ENCODE measurements at places on chromosomes 4 and X. TPM values are rescaled to one million over a fixed set of nuclear protein-coding genes. Genes with fewer than 3 reads are reported as not detected.
A peak's percentile ranks its signal among the peaks of the same experiment; 100 is the strongest.

Gene NXF2
- not detected for total RNA-seq

Gene ADH1A
- not detected for total RNA-seq

Gene FGF5
- total RNA-seq: 4.1 TPM

Gene CNGA1
- 21.0 TPM for total RNA-seq

Gene NLRP2B
- not detected for total RNA-seq

Gene TCEAL7
- 2.8 TPM for total RNA-seq

Gene GAGE13
- total RNA-seq: not detected

Gene UGT2A1
- total RNA-seq: not detected

Gene CENPVL2
- not detected for total RNA-seq

Gene IL2RG
- 3.8 TPM for total RNA-seq

GRCh38 chr4:63458010-63458409 is 951.2 kb downstream of the TECRL start:
- DNase-seq: no peak

DNA sequence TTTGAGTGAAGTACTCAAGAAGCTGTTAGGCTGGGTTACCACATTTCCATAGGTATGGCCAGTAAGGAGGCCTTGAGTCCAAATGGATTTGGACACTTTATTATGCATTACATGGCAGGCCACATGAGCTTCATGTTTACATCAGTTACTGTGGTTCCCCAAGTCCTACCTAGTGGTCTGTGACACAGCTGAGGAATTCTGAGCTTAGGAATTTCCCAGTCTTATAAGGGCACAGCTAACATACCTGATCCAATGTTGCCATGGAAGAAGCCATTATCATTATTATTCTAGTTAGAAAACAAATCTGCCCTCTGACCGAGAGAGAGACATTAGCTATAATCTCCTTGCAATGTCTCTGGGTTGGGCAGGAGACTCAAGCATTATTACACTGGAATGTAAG is 174.4 kb upstream of the NUDT10 start:
- no peak for DNase-seq

DNA sequence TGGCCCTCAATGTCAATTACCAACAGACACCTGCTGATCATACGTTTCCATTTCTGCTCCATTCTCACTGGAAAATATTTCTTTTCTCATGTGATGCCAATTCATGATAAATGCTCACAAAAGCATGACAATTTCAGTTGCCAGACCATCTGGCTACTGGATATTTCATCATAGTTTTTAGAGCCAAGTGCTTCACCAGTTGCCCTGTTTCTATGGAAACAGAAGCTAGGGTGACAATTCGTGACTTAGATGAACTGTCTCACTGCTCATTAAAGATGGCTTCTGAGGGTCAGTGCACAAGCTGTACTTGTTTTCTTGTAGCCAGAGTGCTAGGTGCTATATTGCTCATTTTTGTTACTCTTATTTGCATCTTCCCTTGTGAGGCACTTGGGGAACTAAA is 184.9 kb downstream of the COMMD8 start:
- no peak for DNase-seq

- no peak for DNase-seq
These were observed 460.2 kb downstream of the GABRG1 start for GRCh38 chr4:45663628-45664081.

DNA sequence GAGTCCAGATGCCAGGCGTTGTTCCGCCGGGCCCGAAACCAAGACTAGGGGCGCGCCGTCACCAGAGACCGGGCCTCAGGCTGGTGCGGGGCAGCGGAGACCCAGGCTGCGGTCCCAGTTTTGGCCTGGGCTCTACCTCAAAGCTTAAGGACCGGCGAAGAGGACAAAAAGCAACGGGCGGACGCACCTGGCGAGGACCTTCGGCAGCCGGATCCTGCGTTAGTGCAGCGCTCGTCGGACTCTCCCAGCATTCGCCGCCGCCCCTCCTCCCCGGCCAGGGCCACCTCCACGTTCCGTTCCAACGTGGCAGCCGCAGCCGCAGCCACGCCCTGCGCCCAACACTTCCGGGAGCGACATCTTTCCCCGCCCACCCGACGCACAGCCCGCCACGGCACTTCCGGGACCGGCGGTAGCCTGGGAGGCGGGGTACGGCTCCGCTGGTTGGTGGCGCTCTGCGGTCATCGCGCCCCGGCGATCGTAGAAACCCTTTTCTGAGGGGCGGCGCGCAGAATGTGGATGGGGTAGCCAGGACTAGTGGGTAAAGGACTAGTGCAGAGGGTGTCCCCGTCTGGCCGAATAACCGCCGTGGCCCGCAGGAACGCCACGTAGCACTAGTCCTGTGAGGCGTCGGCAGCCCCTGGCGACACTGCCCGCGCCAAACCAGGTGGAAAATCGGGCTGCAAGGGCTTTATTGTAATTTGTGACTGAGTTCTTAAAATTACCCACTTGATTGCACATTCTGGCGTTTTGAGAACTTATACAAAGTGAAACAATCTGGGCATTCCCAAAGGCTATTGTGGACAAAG is at the start of gene SEC31A:
SEC31A (minus strand) TSS at position 253 of the 806 bp plus-strand sequence. CDS start 9,217 bp downstream, outside the sequence.
- peak; percentile 98 for DNase-seq

DNA sequence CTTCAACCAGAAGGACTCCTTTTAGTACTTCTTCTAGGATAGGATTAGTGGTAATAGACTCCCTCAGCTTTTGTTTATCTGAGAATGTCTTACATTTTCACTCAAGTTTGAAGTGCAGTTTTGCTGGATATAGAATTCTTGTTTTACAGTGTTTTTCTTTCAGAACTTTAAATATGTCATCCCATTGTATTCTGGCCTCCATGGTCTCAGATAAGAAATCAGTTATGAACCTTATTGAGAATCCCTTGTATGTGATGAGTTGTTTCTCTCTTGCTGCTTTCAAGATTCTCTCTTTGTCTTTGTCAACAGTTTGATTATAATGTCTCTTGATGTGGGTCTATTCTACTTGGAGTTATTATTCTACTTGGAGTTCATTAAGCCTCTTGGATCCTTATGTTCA is 116.1 kb upstream of the CITED1 start:
- no peak for DNase-seq

GRCh38 chr4:132284910-132285426 is 864.1 kb upstream of the PCDH10 start:
- no peak for DNase-seq

DNA sequence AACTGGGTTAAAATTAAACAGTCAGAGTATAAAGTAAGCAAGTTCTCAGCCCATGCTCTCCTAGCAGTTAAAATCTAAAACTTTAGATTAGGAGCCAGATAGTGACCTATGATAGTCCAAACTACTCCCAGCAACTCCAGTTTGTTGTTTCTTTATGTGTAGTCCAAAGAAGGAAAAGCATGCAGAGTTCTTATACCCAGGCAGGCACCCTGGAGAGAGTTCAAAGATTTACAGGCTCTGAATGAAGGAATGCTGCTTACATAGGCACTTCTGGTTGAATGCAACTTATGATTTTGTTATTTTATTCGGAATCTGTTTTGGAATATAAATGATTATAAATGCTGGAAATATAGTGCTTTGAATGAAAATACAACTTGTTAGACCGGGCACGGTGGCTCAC is 67.2 kb downstream of the GPAT3 start:
- DNase-seq: no peak

- no peak for DNase-seq
These were observed 42.0 kb downstream of the AREG start for GRCh38 chr4:74486905-74487304.

DNA sequence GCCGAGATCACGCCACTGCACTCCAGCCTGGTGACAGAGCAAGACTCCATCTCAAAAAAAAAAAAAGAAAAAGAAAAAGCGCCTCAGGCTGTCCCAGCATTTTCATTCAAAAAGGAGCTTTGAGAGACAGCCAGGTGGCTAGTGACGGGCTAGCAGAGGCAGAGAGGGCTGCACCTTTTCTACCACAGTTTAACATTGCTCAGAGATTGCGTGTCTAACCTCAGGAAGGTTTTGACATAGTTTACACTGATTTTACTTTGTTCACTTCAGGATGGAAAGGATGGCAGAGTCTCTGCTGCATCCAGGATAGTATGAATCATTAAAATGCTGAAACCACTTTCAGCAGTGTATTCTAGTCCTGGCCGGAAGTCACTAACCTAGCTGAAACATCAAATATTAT is 28.1 kb downstream of the ZFP42 start:
- no peak for DNase-seq

DNA sequence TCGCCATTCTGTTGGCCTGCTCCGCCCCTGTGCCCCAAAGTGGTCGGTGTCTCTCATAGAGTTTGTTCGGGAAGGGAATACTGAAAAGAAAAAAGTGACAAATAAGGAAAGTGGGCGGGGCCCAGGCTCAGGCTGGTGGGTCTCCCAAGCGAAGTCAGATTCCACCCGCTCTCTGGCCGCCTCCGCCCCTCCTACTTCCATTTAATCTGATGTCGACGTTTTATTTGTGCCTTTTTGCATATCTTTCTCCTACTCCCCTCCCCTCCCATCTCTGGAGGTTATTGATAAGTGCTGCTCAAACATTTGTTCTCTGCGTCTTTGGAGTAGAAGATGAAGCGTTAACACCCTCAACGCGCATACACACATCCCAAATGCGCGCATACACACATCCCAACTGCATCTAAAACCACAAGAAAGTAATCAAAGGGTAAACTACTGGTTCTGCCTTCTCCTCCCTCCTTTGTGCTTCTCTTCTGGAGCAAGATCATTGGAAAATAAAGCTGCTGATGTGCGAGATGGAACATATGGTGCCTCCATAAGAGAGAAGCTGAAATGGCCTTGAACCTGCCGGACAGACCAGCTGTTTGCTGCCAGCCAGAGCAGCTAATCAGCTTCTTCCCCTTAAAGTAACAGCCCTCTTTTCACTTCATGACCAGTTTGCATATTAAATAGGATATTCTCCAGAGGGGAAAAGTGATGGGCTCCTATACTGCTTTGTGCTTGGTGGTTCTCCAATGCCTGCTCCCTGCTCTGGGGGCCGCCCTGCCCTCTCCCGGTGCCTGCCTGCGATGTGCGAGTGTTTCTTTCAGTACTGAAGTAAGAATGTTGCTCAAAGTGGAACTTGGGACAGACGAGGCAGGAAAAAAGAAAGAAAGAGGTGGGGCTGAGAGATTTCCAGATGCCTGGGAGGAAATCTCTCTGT is 3.1 kb downstream of the MAMLD1 start:
- DNase-seq: peak; percentile 33

- DNase-seq: no peak
These were observed 13.4 kb downstream of the EDA2R start for GRCh38 chrX:66625525-66625924.

DNA sequence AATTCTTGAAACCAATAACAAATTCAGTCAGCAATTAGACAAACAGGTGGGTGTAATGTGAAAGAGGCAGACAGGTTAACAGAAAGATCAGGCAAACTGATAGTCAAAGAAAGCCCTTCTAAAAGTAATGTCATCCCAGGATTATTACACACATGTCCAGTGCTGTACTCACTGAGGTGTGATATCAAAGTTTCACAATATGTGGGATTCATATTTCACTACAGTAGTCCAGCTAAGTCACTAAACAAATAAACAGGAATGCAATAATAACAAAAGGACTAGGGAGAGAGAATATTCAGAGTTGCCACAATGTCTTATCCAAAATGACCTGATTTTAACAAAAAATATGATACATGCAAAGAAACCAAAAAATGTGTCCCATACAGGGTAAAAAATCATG is 787.5 kb downstream of the FSTL5 start:
- no peak for DNase-seq

- no peak for DNase-seq
These were observed 251.1 kb downstream of the DCLK2 start for GRCh38 chr4:150329373-150329772.

GRCh38 chrX:148416931-148417330 is 83.5 kb upstream of the AFF2 start:
- DNase-seq: no peak

DNA sequence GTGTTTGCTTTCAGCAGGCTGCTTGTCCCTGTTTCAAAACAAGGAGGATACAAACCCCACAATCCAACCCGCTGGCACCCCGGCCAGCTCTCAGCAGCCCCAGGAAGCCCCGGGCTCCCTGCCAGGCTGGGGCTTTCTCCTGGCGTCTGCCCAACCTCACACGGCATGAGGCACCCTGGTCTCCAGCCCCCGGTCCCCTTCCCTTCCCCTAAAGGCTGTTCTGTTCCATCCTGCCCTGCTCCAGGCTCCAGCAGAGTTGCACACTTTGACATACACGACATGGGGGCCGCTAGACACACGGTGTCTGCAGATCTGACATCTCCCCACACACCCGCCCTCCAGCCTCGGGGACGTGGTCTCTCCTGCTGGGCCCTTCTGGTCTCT is 107.7 kb upstream of the ADRA2C start:
- no peak for DNase-seq

GRCh38 chr4:66636349-66636748 is 909.0 kb downstream of the CENPC start:
- DNase-seq: no peak

DNA sequence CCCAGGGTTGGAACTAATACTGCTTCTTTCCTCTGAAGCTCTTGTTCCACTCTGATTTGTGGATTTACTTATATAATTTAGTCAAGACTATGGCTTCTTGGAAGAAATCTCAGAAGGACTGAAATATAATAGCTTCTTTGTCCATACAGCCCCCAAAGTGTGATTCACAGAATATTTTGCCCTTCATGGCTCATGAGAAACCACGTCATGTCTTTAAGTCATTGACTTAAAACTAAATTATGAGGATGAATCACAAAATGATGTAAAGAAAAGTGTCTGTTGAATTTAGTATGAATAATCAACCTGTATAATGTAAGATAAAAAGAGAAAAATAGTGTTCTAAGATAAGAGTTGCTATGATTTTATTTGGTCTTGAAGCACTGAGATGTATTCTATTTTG is 43.3 kb upstream of the AGA start:
- DNase-seq: no peak

DNA sequence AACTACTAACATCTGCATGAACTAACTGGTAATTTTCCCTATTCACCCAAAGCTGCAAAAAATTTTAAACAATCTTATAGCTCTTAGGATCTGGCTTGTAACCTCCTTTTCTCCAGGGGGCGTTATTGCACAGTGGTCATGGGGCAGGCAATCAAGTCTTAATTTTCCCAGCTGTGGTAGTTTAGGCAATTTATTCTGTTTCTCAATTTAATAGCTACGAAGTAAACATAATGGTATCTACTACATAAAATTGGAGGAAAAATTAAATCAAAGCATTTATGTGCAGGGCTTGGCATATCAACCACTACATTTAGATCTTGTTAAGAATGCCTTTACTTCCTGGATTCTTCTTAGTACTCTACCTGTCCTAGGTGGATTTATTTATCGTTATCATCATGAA is 137.4 kb upstream of the GUCY1A1 start:
- DNase-seq: no peak

GRCh38 chr4:187558391-187558790 is 437.2 kb upstream of the ZFP42 start:
- DNase-seq: no peak

- DNase-seq: no peak
These were observed 208.6 kb upstream of the SLC7A11 start for GRCh38 chr4:138450546-138451275.

GRCh38 chr4:20598626-20599025 is 101.6 kb upstream of the PACRGL start:
- DNase-seq: no peak

GRCh38 chr4:164876700-164877324 is at the start of gene APELA:
Gene APELA (plus strand): TSS chr4:164877178. CDS start chr4:164877332, 154 bp downstream.
- no peak for DNase-seq

Measured in transverse colon (tissue), 4 donors.